Neuronal stem cell (in vitro differentiated cells): ENCODE measurements at places on chromosomes 13 and 19.
A peak's percentile ranks its signal among the peaks of the same experiment; 100 is the strongest.

- DNase-seq, result peak; percentile 31
Measured at GRCh38 chr13:61149331-61149730, 266.3 kb downstream of the PCDH20 start.

GRCh38 chr19:50008532-50008931 lies 16.6 kb downstream of the VRK3 start:
- no peak for DNase-seq

DNA sequence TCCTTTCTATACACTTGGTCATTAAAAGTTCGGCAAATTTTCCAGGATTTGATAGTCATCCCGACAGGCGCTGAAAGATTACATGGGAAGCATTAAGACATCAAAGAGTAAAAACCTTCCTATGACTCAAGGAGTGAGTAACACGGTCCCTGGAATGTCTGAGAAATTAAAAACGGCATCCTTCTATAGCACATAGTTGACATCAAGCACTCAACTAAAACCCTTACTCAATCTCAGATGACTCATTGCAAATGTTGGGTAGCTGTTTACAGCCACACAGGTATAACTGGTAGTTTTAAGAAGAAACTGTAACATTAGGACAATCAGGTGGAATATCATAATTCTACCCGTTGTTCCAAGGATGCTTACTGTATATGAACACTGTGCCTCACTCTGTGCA lies 6.4 kb upstream of the LGALS13 start:
- DNase-seq, result no peak

- DNase-seq, result no peak
Measured at GRCh38 chr13:43911278-43911677, 31.6 kb downstream of the LACC1 start.

DNA sequence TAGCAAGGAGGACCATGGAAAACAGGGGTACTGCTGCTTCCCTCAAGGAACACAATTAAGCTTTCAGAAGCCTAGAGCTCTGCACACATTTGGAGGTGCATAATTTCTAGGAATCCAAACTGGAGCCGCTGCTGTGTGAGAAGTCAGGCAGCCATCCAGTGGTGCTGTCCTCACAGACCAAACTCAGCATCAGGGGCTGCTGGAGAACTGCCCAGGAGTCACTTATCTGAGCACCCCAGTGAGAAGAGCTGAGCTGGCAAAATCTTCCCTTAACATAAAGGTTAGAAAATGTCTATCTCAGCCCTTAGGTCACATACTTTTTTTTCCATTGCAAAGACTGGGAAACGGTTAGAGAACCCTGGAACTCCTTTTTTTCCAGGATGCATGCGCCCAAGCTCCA lies 72.8 kb downstream of the ATP7B start:
- DNase-seq, result no peak

GRCh38 chr19:13588957-13589833 lies 82.9 kb upstream of the CACNA1A start:
- peak; percentile 71 for DNase-seq

- DNase-seq, result no peak
Measured at GRCh38 chr19:5289060-5289990, 51.3 kb downstream of the PTPRS start.

DNA sequence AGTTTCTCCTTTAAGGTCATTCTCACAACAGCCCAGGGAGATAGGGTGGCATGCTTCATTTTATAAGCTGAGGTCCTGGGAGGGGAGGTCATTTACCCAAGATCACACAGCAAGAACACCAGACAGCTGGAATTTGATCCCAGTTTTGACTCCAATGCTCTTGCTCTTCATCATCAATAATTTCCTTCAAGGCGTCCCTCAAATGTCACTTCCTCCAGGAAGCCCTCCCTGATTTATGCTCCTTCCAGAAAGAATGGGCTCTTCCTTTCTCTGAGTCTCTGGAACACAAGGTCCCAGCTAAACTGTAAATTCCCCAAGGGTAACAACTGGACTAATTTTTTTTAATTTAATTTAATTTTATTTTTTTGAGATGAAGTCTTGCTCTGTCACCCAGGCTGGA lies 4.7 kb upstream of the DHX34 start:
- no peak for DNase-seq
